ENCODE measurements at places on chromosomes 1 and 21.

- DNase-seq, result peak; percentile 45
These were observed 66.7 kb downstream of the CCDC30 start for GRCh38 chr1:42529724-42530181.

DNA sequence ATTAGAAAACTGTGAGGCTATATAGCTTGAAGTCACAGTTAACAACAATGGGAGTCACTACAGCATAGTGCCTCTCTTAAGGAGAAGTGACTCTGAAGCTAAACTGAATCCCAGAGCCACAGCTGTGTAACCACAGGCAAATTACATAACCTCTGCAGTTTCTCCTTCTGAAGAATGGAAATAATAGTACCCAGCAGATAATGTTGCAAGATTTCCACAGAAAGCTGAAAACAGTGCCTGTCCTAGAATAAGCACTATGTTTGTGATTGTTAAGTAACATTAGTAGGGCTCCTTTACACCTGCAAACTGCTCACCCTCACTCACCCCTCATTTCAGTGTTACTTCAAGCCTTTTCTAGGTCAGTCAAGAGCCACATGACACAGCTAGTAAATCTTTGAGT is 886.7 kb downstream of the PLA2G4A start:
- no peak for DNase-seq

- no peak for DNase-seq
These were observed 160.3 kb downstream of the PCBP3 start for GRCh38 chr21:45803618-45804340.

- no peak for DNase-seq
These were observed 6.9 kb upstream of the PRSS38 start for GRCh38 chr1:227808566-227808965.

DNA sequence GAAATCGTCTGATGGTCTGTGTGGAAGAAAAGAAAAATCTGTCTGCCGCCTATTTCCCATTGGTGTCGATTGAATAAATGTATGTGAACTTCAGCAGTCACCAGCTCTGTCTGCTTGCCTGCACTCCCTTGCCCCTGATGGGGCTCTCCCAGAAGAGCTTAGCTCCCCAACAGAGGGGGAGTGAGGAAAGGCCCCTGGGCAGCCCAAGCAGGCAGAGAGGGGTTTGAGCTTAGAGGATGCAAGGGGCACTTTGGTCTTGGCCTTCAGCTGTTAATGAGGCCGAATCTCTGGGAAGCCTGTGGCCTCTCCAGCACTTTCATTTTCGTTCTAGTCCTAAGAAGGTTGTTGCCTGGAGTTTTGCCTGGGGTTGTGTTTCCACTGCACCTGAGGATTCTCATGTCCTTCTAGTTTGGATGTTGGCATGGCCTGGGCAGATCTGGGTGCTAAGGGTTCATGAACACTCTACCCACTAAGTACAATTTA is 2.8 kb downstream of the FOXD2 start:
- no peak for DNase-seq

GRCh38 chr1:160544647-160545046 is 21.6 kb upstream of the SLAMF6 start:
- DNase-seq, result no peak

DNA sequence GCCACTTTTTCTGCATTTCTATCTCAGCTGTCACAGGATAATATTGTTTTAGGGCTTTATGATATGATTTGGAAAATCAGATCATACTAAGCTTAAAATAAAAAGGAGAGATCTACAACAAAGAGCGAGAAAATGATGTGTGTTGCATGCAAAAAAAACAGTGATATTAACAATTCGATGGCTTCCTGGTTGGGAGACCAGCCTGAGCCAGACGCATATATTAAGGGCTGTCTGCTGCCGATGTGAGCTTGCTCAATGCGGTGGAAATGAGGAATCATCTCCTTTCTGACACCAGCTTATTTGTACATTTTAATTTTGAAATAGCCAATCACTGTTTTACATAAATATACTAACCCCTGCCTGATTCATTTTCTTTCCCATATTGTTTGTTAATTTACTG is 862.6 kb downstream of the USP25 start:
- no peak for DNase-seq

DNA sequence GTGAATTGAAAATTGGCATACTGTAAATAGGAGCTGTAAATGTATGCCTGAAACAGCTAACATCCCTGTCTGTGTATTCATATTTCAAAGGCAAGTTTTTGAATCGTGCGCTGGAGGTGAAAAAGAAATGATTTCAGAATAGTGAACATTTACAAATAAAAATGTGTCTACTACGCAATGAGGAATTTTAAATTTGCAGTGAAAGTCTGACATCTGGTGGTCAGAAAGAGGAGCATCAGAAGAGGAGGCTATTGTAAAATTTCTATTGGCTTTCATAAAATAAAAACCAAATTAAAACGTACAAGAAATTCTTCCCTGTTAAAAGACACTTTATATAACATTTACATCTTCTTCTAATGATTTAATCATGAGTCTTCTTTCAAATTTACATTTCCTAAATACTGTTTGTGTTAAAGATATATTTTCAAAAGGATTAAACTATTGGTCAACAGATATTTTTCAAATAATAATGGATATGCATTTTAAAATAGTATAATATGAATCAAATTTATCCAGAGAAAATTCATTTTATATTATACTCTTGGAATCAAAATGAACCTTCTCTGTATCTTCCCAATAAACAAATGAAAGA is 113.7 kb upstream of the RRP15 start:
- DNase-seq, result peak; percentile 2

DNA sequence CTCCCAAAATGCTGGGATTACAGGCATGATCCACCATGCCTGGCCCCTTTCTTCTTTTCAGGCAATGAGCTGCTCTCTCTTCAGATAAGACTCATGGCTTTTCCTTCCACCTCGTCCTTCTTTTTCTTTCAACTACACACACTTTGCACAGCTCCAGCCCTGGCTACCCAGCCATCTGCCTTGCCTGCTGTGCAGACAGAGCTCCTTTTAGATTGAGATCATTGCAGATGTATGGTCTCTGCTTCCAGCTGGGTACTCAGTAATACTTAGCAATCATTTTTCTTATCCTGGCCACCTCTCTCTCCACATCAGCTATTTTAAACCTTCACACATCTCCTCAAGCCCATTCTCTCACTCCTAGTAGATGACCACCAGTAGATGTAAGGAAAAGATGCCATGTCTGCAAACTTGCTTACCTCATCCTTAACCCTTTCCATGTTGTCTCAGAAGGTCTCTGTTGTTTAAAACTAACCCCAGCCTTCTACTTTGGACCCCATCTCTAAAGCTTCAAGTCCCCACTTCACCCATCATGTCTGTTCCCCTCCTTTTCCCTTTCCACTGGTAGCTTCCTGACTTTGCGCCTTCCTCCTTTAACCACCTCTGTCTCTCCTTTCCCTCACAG is 7.3 kb downstream of the RAB4A start:
- no peak for DNase-seq

- no peak for DNase-seq
These were observed 1024.5 kb upstream of the ADGRL2 start for GRCh38 chr1:80776266-80776665.

GRCh38 chr1:101452825-101453224 is 216.0 kb downstream of the S1PR1 start:
- DNase-seq, result no peak

GRCh38 chr1:9410737-9411297 is 118.1 kb downstream of the SPSB1 start:
- no peak for DNase-seq

- DNase-seq, result no peak
These were observed 478.2 kb upstream of the VAMP3 start for GRCh38 chr1:7292714-7293419.

DNA sequence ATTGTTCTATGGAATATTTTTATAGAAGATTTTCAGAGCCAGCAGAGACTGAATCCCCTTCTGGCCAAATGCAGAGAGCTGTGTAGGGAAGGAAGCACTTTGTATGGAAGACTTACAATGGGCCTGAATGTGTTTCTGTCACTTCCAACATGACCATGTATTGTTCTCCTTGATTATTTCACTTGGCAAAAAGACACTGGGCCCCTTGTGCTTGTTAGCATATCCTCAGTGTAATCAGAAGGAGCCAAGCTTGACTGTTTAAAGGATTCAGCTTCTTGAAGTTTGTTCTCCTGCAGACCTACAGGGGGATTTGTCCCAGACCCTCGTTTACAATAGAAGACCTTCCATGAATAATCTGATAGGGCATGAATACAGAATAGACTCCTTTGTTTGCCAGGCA is 48.1 kb upstream of the UBE2U start:
- no peak for DNase-seq

GRCh38 chr1:25688390-25689119 is 72.0 kb downstream of the MAN1C1 start:
- DNase-seq, result no peak

DNA sequence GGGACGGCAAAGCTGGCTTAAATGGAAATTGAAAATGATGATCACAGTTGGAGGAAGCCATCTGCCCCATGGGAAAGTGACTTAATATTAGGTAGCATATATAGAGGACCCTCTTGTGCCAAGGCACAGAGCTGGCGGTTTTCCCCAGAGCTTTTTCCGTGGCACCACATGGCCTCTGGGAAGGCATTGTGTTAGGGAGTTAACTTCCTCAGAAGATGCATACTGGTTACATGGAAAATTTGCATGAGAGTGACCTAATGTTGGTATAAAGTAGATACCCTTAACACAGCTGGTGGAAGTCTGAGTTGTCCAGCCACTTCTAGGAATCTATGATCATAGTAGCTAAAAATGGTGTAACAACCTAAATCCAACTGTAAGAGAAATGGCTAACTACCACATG is 27.3 kb downstream of the CAP1 start:
- DNase-seq, result no peak

GRCh38 chr1:207397525-207397926 is 56.6 kb upstream of the CR2 start:
- no peak for DNase-seq

GRCh38 chr1:234309598-234310459 is 63.4 kb upstream of the COA6 start:
- peak; percentile 17 for DNase-seq

- no peak for DNase-seq
These were observed 8.9 kb downstream of the EPHA10 start for GRCh38 chr1:37755951-37756560.

DNA sequence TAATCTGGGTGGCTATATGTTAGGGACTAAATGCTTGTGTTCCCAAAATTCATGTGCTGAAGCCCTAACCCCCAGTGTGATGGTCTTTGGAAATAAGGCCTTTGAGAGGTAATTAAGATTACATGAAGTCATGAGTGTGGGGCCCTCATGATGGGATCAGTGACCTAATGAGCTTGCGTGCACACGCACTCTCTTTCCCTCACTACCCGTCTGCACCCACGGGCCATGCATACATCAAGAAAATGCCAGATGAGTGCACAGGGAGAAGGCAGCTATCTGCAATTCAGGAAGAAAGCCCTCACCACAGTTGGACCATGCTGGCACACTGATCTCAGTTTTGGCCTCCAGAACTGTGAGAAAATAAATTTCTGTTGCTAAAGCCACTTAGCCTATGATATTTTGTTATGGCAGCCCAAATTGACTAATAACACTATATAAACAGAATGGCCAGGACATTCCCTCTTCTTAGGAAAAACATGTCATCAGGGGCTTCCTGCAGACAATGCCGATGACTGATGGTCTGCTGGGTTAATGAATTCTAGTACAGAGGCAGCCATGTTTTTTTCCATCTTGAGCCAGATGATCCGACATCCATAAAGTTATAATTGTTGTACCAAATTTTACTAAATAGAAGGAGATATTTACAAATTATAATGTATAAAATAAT is 18.1 kb upstream of the MYOG start:
- DNase-seq, result no peak

DNA sequence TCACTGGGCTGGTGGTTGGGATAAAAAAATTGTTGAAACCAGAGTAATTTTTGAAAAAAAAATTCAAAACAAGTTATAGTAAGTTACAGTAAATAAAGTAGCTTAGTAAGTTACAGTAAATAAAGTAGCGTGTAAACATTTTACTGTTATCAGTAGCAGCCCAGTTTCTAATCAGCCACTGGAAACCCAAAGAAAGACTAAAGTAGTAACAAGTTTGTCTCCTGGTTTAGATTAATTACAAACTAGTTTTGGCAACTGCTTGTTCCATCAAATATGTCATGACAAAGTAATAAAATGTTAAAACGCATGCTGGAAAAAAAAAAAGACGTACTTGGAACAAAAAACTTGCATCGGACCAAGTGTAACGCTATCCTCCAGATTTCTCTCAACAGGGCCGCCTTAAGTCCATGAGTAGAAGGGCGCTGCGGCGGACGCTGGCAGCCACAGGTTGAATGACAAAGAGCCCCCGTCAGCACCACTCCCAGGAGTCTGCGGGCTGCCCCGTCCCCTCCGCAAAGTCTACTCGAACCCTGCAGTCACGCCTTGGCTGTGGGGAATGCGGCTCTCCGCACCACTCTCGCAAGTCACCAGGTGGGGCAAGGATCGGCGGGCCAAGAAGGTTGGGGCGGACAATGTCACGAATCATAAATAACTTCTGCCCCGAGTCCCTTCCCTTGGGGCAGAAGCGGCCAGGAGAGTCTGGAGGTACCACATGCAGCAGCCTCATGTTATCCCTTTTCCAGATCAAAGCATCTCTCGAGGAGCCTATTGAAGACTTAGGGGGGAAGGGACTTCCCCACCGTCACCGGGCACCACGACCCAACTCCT is 837 bp downstream of the SLC16A1 start:
- DNase-seq, result peak; percentile 13

- no peak for DNase-seq
These were observed 3.8 kb downstream of the TRABD2B start for GRCh38 chr1:47993416-47993740.

DNA sequence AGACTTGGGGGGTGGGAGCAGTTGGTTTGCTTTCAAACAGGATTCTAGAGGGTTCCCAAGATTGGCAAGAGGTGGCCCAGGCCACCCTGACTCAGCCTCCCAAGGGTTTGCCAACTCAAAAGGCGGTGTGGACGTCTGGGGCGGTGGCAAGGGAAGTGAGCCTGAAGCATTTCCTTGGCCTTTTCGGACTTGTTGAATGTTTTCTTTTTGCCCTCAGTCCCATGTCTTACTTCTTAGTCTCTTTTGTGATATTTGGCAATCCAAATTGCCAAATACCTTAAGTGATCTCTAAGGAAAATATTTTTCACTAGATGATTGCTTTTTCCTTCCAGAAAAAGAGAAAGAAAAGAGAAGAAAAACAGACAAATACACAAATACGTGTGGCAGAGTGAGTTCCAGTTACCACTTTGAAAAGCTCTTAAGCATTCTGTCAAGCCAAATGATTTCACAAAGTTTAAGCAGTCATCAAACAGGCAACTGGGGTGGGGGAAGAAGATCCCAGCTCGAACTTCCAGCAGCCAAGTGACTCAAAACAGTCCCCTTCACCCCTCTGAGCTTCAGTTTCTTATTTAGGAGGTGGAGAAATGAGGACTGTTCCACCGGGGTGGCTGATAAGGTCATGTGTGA is 374.6 kb upstream of the USP24 start:
- no peak for DNase-seq

- no peak for DNase-seq
These were observed 44.6 kb downstream of the CD247 start for GRCh38 chr1:167473761-167474160.
